EH (cell line): ENCODE measurements at places on chromosomes 4 and X.
A peak's percentile ranks its signal among the peaks of the same experiment; 100 is the strongest.

DNA sequence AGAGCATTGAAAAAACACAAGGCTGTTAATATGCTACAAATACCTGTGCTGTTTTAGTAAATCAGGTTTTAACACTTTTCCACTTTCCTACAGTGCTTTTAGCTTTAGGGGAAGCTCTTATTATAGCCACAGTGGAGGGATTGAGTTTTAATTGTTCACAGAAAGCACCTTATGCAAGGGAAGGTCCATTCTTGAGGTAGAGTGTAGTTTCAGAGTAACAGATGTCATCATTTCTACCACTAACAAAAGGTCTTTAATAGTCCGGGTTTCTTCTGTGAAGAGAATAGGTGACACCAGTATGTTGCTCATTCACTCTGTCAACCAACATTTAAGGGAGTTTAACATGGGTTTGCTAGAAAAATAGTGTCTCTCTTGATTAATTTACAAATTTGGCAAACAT lies 104.4 kb downstream of the STIM2 start:
- no peak for DNase-seq

DNA sequence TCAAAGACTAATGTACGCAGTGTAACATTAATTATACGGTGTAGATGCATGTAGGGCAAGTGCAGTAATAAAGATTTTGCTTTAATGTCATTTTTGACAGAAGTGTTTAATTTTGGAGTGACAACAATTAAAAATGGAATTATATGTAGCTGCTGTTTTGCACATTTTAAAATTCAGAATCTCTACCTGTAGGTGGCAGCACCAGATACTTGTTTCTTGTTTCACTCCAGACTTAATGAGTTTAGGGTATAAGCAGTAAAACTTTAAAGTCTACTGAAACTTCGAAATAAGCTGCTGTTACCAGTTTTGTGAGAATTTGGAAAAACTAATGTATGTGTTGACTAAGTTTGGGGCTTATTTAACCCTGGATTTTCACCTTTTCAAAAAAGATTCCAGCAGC lies 144.9 kb downstream of the POLA1 start:
- peak; percentile 43 for DNase-seq

DNA sequence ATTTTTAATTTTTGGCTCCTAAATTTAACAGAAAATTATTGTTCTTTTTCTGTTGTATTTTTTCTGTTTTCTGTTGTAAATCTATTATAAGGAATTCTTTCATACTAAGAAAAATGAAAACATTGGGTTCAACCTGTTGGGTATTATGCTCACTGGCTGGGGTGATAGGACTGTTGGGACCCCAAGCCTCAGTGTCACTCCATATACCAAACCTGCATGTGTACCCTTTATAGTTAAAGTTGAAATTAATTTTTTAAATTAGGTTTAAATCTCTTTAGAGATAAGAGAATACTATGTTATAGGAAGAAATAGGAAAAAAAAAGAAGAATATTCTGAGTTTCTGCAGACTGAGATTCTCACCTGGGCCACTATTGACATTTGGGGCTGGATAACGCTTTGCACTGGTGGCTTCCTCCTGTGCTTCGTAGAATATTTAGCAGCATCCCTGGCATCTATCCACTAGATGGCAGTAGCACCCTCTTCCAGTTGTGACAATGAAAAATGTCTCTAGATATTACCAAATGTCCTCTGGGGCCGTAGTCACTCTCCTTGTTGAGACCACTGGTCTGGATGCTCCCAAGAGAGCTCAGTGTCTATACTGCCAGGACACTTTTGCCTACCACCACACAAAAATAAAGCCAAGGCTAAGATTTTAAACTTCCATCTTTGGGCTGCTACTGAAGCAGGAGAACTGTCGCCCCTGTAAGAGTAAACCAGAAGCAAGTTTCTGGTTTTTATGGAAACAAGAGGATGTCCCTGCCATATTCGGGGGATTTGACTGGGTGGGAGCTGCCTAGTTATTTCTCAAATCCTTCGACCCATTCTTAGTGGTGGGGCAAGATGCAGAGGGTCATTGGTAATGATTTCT lies 22.4 kb upstream of the CLTRN start:
- peak; percentile 65 for DNase-seq

DNA sequence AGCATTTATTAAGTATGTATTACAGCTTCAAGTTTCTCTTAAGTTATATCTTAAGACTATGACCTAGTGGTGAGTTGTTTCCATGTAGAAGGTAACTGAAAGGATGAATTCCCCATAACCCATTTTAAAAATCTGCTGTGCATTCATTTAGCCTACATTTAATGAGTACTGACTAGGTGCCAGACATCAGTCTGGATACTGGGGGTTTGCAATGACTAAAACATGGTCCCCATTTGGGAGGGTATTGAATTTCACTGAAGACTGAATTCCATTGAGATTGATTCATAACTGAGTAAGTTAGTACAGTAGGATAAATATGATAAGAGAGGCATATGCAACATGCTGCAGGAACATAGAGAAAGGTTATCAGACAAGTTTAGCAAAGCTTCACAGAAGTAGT lies 241.5 kb downstream of the FRAS1 start:
- DNase-seq: peak; percentile 80
